ENCODE measurements at places on chromosomes 2 and 18. TPM values are rescaled to one million over a fixed set of nuclear protein-coding genes. Genes with fewer than 3 reads are reported as not detected.

Gene KIAA2012
- polyA plus RNA-seq = not detected

GRCh38 chr2:223034221-223034975 lies 17.6 kb upstream of the KCNE4 start:
- DNase-seq = no peak

DNA sequence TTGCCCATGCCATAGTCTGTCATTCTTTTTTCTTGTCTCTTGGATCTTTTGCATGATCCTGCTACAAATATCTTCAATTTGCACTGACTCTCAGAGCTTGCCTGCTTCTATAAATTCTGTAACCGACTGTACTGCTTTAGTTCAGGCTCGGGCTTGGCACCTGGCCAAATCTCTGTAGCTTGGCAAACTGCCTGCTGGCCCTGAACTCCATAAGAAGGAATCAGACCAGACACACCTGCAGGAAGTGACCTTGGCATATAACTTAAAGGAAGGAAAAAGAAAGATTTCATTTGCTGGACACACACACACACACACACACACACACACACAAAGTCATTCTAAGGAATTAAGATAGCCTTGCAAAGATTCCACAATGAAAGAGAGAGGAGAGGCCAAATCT lies 291.2 kb upstream of the DDX18 start:
- DNase-seq = peak; percentile 54

Gene DSC2
- polyA plus RNA-seq = 0.11 TPM

- DNase-seq = no peak
These were observed 22.2 kb downstream of the ATAD2B start for GRCh38 chr2:23904692-23905091.

- DNase-seq = no peak
These were observed 90.8 kb downstream of the FAM124B start for GRCh38 chr2:224310943-224311625.

- peak; percentile 59 for DNase-seq
These were observed 48.2 kb downstream of the ADI1 start for GRCh38 chr2:3470856-3471737.

Gene DSC1
- polyA plus RNA-seq = not detected

- DNase-seq = no peak
These were observed 13.2 kb downstream of the ATG16L1 start for GRCh38 chr2:233264667-233265066.

DNA sequence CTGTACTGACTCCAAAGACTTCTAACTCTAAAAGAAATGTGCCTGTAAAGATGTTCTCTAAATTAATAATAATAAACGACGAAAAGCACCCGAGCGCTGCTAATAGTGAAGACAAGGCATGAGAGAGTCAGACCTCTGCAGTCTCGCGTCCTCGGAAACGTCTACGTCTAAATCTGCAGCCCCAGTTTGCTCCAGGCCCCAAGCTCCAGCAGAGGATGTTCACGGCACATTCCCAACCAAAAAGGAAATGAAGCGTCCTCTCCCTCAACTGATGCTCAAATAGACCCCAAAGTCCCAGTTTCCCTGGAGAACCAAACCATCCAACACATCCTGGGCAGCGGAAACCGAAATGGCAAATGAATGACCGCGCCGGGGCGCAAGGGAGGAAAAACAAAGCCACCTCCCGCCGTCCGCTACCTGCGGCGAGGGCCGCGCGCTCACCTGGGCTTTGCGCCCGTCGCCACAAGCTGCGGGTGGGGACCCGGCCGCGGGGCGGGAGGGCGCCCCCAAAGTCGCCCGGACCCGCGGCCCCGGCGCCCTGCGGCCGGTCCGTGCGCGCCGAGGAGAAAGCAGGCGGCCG lies 47.1 kb upstream of the CCDC150 start:
- no peak for DNase-seq

GRCh38 chr2:162030363-162031190 lies 43.4 kb downstream of the DPP4 start:
- DNase-seq = no peak

Gene KHK
- 5.8 TPM for polyA plus RNA-seq

Gene CCDC121
- 1.6 TPM for polyA plus RNA-seq

GRCh38 chr2:125398738-125399524 lies 1257.0 kb upstream of the GYPC start:
- DNase-seq = no peak

DNA sequence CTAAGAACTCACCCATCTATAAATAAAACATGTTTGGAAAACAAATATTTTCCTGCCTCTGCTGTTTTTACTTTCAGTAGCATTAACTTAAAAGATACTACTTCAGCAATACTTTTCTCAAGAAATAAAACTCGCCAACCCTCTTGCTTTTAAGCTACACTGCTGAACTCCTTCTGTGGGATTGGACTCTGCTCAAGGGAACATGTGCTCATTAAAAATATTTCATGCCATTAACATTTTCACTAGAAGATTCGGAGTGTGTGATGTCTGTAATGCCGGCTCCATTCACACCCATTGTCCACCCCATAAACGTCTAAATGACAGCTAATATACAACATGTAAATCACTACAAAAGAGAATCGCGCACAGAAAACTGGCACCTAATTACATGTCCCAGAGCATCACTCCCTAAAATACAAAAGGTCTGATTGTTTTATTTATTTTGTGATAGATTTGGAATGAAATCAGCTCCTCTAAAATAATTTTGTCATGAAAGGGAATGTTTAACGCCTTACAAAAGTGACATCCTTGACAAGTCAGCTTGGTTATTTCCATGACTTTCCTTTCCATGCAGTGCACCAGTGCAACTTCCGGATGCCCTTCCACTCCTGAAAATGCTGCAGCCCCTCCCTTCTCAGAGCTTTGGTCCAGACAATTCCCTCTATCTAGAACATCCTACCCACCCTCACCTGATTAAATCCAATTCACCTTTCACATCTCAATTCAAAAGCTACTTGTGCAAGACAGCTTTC lies 73.1 kb downstream of the ANKRD44 start:
- DNase-seq = no peak

DNA sequence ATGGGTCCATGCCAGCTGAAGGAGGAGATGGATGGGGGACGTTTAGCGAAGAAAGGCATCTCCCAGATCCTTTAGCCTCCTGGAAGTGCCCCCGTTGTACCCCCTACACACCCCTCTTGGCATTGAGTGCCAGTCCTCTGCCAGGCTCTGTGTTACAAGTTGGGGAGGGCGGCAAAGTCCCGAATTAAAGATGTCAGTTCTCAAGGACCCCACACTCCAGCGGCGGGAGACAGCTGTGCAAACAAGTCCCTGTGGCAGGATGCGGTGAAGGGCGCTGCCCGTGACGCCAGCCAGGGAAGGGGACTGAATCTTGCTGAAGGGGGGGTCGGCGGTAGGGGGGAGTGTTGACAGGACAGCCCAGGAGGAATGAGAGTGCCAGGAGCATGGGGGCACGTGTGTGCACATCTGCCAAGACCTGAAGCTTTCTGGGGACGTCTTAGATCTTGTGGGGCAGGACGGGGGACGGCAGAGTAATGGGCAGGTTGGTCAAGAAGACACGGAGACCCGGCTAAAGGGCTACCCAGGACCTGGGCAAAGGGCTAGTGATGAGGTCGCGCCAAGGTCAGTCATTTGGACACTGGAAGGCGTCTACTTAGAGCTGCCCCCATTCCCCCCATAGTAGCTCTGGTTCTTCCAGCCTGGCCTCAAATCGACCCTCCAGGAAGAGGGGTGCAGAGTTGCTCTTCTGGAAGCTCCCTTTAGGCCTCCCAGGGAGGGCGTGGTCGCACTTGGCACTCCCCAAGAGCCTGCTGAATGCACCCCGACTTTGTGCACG lies 2.8 kb upstream of the CTDSP1 start:
- peak; percentile 78 for DNase-seq

DNA sequence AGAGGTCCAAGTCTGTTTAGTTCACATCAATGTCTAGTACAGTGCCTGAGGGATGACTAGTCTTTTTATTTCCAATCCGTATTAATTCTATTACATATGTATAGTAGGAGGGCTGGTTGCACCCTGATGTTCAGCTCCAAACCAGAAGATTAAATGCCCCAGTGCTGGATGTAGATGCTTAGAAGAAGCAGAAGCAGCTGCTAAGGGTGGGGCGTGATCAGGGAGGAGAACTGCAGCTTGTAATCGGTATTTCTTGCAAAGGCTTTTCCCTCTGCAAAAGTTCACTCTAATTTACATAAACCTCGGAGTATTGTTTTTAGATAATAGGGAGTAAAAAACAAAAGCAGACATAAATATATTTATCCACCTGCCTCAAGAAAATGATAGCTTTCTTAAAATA lies 145.3 kb upstream of the ITGA4 start:
- DNase-seq = no peak

DNA sequence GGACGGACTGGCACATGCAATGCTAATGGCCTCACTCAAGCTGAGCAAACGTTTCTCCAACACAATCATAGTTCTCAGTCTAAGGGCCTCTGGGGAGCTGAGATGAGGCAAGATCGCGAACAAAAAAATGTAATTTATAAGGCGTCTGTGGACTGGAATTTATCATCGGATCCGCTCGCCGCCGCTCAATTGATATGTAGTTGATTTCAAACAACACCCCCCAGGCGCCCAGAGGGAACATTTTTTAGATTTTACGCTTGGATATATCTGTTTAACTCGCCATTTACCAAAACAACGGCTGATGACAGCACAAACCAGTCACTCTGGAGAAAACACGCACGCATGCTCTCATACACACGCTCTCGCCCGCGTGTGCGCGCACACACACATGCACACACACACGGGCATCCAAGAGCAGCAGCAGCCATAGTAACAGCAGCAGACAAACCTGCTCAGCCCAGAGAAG lies 335.8 kb downstream of the SMAD2 start:
- DNase-seq = no peak

- peak; percentile 63 for DNase-seq
These were observed 472 bp downstream of the CNOT11 start for GRCh38 chr2:101253013-101253702.

DNA sequence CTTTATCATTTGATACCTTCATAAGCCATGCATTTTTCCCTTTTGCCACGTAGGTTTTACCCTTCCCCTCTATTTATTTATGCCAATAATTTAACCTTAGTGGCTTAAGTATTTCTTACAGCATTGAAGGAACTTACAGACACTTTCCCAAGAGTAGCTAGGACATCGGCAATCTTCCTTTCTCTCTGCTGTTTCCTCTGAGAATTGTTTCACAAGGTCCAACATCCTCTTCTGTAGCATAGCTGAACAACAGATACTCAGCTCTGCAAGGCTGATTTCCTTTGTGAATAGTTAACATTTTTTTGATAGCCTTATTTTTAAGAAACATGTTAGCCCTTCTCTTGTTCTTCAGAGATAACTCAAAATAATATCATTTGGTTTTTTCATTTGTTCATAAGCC lies 1.1 kb upstream of the GCA start:
- DNase-seq = no peak

- DNase-seq = peak; percentile 29
These were observed 20.9 kb upstream of the DNMT3A start for GRCh38 chr2:25362434-25363145.

- no peak for DNase-seq
These were observed 108.8 kb upstream of the PPP1CB start for GRCh38 chr2:28642796-28643195.

DNA sequence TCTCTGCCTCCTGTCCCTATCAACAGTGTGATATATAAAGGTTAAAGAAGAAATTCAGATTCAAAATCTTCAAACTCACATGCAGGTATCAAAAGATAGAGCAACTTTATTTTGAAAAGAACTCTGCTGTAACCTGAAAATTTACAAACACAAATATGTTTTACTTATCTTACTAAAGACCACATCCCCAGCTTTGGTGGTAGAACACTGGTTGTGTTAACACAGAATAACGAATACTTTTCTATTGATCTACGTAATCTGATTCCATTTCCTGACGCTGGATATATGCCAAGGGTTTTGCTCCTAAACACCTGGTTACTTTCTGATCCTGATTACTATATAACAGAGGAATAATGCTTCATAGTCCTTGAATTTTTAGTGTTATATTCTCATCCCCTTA lies 23.1 kb upstream of the SLC39A10 start:
- no peak for DNase-seq

DNA sequence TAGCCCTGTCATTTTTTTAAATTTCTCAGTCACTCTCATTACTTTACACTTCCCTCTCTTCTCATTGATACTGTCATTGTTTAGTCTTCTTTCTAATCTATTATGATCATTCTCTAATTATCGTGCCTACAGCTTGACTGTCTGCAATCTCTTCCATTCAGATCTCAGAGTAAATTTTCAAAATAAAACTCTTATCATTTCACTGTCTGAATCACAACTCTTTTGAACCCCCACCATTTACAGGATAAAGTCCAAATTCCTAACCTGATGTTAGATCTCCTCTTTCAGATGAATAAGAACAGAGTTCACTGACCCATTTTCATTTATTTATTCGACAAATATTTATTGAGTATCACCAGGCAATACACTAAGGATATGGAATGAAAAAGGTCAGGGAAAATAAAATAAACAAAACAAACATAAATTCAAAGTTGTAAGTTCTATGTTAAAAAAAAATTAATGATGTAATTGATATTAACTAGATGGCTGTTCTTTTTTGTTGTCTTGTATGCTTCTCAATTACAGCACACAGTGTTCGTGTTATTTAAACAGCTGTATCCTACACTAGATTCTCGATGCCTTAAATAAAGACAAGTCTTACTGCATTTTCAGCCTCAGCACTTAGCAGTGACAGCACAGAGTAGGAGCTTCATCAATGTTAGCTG lies 631.0 kb downstream of the IRS1 start:
- DNase-seq = no peak

Gene VWA3B
- polyA plus RNA-seq = 0.01 TPM

Measured in psoas muscle (tissue), 8 donors.